ENCODE measurements at places on chromosomes 2 and 18. TPM values are rescaled to one million over a fixed set of nuclear protein-coding genes. Genes with fewer than 3 reads are reported as not detected.

DNA sequence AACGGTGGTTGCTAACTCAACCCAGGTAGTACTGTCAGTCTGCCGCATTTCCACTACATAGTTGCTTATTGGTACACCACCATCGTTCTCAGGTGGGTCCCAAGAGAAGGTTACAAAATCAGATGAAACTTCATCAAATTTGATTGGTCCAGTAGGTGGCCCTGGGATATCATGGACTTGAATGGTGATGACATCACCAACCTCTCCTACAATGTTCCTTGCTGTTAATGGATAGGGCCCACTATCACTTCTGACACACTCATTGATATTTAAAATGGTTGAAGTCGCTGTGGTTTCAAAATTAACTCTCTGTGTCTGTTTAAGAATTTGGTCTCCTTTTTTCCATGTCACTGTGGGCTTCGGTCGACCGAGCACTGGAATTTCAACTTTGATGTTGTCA is 94.5 kb downstream of the PLEKHA3 start:
- no peak for DNase-seq

The HES6 gene
- 4.3 TPM for total RNA-seq

DNA sequence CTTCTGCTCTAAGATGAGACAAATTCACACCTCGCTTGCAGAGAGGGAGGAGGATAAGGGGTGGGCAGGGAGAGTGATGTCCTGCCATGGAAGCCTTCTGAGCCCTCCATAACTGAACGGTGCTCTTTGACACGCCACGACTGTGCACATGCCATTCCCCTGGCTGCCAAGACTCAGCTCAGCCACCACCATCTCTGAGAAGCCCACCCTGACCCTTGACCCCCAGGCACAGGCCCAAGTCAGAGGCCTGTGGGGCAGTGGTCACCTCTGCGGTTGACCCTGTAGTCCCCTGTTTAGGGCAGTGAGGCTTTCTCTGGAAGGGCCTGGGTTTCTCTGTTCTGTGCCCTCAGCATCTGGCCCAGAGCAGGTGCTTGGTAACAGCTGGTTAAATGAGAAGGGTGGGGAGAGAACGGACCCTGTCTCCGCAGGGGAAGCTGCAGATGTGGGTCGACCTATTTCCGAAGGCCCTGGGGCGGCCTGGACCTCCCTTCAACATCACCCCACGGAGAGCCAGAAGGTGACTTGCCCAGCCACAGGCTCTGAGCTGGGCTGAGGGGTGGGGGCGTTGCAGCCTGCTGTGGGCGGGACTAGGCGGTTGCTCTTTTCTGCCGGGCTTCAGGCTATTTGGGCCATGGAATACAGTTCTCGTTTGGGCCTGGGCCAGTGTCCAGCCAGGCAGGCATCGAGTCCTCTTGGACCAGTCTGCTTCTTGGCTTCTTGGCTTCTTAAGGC is 215.1 kb downstream of the DYSF start:
- DNase-seq = no peak

DNA sequence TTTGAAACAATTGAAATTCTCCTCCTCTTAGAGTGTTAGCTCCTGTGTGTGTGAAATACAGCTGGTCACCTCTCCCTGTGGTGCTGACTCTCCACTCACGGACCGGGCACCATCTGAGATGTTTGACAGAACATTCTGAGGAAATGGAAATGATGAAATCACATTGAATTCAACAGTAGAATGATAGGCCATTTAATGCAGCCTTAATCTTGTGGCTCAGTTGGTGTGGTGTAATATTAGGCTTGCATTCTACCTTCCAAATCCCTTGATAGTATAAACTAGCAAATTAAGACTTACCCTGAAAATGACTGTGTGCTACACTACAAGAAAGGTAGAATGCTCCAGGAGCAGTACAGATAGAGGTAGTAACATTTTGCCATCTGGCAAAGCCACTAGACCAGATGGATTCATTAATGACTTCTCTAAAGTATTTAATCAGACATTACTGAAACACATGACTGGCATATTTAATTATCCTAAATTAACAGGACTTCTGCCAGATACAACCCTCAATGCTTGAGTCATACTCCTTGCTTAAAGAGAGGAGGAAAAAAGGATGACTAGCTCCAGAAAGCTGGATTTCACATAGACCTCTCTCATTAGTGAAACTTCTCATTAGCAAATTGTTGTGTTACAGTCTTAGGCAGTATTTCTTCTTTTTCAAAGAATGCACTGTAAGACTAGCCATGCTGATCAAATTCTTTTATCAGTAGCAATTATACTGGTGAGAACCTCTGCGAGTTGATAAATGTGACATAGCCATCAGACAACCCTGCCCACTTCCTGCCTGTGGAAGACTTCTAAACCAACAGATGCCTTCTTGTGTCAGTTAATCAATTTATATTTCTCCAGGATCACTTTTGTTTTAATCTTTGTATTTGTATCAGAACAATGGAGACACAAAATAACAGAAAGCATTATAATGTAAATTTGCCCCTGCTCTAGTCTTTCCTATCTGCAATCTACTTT is 80.6 kb downstream of the EML6 start:
- no peak for DNase-seq

DNA sequence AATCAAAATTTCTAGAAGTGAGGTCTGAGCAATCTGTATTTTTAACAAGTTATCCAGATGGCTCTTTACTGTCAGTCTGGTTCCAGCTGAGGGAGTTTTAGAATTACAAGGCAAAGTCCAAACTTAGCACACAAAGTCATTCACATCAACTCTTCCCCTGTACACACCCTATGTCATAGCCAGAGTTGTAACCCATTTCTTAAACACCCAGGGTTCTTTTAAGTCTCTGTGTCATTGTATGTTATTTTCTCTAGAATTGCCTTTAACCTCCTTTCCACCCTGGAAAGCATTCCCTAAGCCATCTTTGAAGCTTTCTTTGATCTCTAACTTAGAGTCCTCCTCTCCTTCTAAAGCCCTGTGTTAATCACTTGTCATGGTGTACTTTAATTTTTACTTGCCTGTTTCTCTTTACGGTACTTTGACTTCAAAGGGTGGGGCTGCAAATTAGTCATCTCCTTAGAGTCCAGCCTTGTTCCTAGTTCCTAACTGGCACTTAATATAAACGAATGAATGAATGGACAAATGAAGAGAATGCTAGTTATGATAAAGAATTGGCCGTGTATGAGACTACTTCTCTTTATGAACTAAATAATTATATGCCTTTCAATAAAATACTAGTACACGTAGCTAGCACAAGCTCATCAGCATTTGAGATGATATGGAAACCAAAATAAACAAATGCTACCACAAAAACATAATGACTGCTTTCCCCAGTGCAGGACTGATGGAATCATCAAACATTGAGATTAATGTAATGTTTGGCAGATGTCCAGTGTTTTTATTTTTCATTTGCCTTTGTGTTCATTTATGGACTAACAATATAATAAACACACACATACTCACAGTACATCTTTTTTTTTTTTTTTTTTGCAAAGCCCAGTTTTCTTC is 11.9 kb upstream of the ACTR3 start:
- DNase-seq = no peak

- DNase-seq = no peak
These were observed 2.8 kb downstream of the C1D start for GRCh38 chr2:68059784-68060525.

The CD226 gene
- total RNA-seq = 0.84 TPM

DNA sequence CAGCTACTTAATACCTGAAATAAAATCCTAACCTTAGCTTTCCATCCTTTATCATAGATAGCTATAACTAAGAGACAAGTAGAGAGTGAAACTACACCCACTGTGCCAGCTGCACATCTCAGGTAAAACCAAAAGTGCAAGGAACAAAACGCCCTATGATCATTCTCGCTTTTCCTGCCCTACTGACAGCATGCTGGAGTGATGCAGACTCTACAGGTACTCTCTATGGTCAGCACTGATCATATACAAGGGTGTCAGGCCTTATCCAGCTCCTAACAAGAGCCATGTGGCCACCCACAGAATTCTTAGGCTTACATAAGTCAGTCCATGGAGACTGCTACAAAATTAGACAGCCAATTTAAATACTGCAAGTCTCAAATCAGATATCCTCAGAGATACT is 45.6 kb downstream of the REV1 start:
- DNase-seq = no peak

GRCh38 chr2:240240017-240240734 is 99.7 kb upstream of the OTOS start:
- DNase-seq = no peak

The SPATA3 gene
- not detected for total RNA-seq

DNA sequence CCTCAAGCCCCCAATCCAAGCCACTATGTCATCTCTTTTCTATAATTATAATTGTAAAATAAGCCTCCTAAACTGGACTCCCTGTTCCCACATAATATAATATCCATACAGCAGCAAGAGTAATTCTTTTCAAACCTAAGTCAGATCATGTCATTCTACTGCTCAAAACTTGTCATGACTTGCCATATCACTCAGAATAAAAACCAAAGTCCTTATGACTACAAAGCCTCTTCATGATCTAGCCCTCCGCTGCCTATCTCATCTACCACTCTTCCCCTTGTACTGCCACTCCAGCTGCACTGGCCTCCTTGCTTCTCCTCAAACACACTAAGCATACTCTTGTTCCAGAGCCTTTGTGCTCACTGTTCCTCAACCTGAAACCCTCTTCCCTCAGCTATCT is 69.9 kb downstream of the MEMO1 start:
- DNase-seq = no peak

GRCh38 chr18:49707599-49707998 is 105.7 kb downstream of the ACAA2 start:
- DNase-seq = no peak

The CFAP210 gene
- 0.58 TPM for total RNA-seq

DNA sequence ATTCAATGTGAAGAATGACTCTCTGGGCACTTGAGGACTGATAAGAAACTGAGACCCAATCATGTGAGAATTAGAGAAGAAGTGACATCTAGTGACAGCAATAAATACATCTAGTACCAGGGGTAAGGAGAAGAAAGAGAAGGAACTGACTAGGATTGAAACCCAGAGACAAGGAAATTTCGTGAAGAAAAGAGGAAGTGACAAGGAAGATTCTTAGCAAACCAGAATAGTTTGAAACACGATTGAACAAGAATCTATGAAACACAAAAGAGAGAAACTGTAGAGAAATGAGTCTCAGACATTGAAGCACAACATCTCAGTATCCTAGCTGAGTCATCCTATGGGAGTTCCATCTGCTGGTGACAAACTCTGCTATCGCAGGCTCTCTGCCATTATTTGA is 571.9 kb upstream of the PKDCC start:
- DNase-seq = no peak

DNA sequence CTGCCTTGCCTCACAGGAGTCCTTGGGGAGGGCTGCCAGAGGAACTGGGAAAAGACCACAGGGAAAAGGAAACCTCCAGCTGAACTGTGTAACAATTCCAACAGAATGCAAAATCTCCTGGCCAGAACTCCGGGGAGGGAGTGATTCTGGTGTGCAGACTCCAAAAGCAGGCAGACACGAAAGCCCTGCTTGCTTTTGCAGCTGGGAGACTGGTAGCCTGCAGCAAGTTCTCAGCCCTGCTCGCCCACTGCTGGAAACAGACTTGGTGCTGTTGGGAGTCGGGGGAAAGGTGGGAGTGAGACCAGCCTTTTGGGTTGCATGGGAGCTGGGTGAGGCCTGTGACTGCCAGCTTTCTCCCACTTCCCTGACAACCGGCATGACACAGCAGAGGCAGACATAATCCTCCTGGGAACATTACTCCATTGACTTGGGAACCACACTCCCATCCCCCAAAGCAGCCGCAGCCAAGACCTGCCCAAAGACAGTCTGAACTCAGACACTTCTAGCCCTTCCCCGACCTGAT is 26.0 kb upstream of the NMI start:
- no peak for DNase-seq

GRCh38 chr2:109523536-109524361 is 90.0 kb downstream of the SEPTIN10 start:
- no peak for DNase-seq

DNA sequence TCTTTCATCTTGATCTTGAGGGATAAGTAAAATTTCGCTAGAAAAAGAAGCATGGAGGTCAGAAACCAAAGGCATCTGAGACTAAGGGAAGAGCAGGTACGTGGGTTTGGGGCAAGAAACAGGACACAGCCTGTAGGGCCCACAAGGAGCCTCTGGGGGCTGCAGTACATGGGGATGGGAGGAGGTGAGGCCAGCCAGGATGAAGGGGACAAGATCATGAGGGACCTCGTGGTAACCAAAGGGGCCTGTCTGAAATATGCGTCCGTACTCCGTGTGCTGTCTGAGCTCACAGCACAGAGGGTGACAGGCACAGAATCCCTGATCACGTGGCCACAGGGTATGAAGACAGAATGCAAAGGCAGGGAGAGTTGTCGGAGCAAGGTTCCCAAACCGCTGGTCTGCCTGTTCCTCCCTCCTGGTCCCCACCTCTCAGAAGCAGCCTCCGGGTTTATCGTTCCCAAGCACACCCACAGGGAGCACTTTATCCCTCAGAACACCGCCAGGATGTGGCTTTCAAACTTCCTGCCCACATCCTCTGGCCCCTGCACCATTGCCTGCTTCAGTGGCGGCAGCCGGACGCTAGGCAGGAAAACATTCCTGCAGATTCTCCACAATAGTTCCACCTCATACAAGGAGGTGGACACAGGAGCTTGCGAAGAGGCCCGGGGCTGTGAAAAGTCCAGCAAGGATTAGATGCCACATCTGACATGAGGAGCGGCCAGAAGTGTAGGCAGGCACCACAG is 12.0 kb downstream of the TMEM163 start:
- DNase-seq = no peak

GRCh38 chr18:9330419-9330818 is 4.2 kb upstream of the TWSG1 start:
- DNase-seq = no peak

DNA sequence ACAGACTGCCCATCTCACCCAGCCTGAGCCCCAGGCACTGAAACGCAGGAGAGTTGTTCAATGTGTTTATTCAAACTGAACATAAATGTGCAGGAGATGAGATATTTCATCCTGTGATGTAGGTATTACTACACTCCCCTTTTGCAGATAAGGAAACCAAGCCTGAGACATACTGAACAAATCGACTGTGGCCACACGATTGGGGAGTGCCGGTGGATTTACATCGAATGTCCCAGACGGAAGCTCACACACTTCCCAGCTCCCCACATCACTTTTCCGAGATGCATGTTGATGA is 94.8 kb upstream of the ALKAL2 start:
- DNase-seq = no peak

DNA sequence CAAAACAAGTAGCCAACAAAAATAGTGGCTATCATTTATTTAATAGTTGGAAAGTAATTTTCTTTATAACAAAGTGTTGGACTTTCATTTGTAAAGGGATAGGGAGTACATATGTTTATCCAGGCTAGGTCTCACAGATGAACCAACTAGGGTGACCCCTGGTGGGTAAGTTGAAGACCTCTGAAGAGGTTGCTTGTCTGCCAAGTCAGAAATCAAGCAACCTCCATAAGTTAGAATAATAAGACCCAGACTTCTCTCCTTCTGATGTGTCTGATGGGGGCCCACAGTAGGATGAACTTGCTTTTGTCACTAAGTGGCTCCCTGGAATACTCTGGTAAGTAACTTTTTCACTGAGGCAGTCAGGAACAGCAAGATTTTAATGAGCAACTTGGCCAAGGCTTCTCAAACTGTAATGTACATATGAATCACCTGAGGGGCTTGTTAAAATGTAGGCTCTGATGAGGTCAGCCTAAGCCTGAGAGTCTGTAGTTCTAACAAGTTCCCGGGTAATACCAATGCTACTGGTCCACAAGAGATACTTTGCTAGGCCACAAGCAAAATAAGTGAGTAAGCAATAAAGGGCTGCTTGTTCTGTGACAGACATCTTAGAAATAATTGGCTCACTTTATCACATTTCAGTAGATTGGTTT is 319.6 kb downstream of the PIK3C3 start:
- DNase-seq = no peak

The AFG3L2 gene
- 45.5 TPM for total RNA-seq

GRCh38 chr18:4125224-4125623 is 329.9 kb downstream of the DLGAP1 start:
- DNase-seq = no peak

The SLC38A11 gene
- total RNA-seq = 0.59 TPM
